ENCODE measurements at places on chromosomes 7 and 10.

- DNase-seq: peak; percentile 33
Observed at GRCh38 chr7:42198974-42199668, 37.9 kb downstream of the GLI3 start.

GRCh38 chr10:97335188-97335619 is 675 bp upstream of the FRAT2 start:
- no peak for DNase-seq

DNA sequence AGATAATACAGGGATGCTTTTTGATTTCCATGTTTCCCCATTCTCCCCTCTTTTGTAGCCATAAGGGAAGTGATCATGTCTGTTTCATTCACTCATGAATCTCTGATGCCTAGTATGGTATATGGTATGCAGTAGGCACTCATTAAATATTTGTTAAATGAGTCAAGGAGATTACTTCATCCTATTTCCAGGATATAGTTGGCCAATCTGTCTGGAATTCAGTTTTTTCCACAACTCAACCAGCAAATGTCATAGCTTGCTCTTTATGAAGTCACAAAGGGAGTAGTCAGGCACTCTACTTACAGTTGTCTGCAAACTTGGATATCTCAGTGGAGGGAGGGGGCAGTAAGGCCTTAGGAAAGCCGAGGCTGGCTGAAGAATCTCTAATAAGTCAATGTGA is 853.6 kb downstream of the LRMDA start:
- no peak for DNase-seq

DNA sequence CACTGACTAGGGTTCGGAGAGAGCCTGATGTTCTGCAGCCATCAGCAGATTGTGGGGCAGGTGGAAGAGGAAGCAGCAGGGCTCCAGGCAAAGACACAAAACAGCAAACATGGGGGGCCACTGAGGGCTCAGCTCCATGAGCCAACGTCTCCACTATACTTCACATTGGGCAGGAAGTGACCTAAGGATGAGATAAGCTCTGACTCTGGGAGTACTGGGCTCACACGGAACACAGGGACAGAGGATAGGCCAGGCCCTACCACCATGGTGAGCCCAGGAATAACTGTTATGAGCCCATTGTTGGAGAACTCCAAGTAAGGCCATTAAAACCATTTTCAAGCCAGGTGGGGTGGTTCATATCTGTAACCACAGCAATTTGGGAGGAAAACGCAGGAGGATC is 14.9 kb upstream of the MRPS24 start:
- no peak for DNase-seq

GRCh38 chr7:108456845-108457540 is 757 bp upstream of the NRCAM start:
- DNase-seq: no peak

DNA sequence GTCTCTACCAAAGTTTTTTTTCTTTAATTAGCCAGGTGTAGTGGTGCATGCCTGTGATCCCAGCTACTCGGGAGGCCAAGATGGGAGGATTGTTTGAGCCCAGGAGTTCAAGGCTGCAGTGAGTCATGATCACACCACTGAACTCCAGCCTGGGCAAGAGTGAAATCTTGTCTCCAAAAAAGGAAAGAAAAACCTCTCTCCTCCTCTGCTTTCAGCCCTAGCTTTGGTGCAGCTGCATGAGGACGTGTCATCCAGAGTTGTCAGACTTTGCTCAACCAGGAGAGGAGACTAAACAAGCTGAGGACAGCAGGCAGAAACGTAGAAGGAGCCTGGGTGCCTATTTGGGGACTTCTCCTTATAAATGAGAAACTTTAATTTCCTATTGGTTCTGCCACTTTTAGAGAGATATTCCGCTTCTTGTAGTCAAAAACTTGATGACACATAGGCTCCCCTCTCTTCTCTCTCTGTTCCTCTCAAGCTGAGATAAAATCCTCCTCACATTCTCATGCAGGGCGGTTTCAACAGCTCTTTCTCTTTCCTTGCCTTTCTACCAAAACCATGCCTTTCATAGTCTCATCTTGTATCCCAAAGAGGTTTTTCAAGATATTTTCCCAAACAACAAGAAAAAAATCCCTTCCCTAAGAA is 205.4 kb downstream of the ARHGAP12 start:
- no peak for DNase-seq

DNA sequence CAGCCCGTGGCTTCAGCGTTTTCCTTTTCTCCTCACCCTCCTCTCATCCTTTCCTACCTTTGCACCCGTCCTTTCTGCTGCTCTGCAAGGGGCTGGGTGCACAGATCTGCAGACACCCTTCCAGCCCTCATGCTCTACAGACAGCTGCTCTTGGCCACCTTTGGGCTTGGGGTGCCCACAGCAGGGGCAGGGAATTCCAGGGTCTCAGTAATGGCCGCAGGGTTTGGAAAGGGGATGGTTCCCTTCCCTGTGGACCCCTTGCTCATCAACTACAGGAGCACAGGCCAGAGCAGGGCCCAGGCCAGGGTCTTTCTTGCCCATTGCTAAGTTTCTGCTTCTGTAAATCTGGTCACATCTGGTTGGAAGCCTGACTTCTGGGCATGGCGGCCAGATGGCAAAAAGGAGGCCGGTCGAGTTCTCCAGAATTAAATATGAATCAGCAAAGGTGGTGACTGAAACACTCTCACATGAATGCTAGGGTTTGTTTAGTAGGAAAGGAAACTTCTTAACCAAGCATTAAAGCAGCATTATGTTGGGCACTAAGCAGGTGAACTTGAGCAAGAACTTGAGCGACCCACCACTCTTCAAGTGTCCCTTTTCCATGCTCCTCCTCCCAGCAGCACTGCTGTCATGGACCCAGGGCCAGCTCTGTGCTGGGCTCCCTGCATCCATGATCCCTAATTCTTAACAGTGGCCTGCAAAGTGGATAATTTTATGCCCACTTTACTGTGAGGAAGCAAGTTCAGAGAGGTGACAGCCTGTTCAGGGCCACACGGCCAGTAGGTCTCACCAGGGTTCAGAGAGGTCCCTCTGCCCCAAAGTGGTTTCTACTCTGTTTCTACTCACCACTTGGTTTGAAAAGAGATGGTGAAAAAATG is 1.5 kb downstream of the ECHDC3 start:
- no peak for DNase-seq

DNA sequence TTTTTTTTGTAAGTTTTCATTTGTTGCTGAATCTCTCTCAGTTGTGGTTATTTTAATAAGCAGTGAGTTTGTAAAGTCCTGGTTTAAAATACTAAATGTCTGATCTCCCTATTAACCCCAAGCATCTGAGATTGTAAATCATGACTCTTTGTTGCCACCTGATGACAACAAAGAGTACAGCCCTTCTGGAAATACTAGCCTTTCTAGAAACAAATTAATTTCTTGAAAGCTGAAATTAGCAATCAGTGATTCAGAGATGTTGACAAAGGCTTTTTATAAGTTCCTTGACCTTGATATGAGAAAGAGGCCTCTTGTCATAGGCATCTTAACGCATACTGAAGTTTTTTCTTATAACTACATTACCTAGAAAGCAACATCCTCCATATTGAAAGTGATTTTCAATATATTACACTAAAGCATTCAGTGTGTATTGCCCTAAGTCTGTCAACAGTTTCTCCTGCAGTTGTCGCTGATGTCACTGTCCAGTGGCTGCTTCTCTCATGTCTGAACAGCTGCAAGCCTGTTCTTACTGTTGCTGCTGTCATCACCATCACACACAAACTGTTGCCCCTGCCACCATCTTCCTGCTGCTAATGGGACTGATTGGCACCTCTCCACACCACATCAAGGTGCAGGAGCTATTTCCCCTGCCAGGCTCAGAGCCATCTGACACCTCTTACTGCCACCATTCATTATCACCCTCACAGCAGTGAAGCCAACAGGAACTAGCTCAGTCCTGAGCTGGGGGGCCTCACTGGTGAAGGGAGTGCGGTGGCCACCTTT is 95.1 kb upstream of the LRGUK start:
- no peak for DNase-seq

- DNase-seq: no peak
Observed at GRCh38 chr10:49275896-49276295, 23.1 kb upstream of the C10orf71 start.

GRCh38 chr10:64528294-64529002 is 1007.2 kb downstream of the REEP3 start:
- no peak for DNase-seq

GRCh38 chr10:119452396-119452795 is 90.1 kb downstream of the RGS10 start:
- DNase-seq: no peak

DNA sequence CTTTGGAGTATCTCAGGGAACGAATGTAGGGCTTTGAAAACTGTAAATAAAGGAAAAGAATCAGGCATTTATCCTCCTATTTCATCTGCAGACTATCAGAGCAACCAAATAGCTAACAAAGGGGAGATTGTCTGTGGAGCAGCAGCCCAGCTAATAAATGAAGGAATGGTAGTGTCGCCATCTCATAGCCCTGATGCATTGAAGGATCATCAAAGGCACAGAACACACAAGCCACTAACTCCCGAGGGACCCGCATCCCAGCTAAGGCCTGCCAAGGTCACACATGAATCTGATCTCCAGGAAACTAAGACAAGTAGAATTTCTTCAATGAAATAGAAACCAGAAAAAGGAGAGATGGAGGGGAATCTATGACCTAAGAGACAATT is 38.2 kb downstream of the CALML5 start:
- DNase-seq: no peak

GRCh38 chr10:121525251-121526134 is 72.8 kb downstream of the FGFR2 start:
- no peak for DNase-seq

DNA sequence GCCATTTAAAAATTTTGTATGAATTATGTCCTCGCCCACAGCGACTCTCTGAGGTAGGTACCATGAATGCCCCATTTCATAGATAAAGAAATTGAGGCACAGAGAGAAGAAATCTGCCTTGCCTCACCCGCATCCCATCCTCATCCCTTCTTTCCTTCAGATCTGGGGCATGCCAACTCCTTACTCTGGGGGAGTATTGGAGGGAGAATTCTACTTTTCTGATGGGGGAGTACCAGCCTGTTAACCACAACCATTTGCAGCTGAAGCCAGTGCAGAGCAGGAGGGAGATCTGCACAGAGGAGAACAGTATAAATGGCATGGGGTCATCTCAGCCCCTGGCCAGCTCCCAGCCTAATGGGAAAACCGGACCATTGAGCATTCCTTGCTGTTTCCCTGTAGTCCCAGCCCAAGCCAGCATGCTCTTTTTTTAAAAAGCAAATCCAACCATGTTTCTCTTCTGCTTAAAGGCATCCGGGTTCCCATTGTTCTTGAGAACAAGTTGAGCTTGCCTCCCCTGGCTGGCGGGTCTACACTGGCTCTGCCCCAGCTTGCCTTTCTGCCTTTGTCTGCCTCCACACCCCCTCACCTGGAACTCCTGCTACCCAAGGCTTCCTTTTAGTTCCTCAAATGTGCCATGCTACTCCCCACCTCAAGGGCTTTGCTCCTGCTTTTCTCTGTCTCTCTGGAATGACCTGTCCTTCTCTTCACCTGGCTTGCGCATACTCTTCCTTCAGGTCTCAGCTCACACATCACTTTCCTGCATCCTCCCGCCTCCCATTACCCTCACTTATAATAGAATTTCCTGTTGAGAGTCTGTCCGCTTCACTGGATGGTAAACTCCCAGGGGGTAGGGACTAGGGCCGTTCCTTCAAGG is 8.8 kb upstream of the ZNF503 start:
- no peak for DNase-seq

DNA sequence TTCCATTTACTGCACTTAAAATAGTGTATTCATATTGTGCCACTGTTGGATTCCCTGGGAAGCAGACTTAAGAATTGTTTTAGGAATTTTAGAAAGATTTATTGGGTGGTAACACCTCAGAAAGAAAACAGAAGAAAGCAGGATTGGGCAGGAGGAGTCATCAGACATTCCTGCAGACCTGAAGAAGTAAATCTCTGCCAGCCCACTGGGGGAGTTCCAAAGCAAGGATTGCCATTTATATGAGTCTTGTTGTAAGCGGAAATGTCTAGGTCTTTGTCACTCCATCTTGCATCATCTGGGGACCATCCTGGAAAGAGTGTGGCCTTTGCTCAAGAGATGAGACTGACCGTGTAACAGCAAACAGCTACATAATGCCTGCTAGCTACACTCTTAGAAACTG is 947.6 kb upstream of the POT1 start:
- DNase-seq: no peak

- DNase-seq: no peak
Observed at GRCh38 chr7:20019757-20020432, 197.3 kb downstream of the MACC1 start.

DNA sequence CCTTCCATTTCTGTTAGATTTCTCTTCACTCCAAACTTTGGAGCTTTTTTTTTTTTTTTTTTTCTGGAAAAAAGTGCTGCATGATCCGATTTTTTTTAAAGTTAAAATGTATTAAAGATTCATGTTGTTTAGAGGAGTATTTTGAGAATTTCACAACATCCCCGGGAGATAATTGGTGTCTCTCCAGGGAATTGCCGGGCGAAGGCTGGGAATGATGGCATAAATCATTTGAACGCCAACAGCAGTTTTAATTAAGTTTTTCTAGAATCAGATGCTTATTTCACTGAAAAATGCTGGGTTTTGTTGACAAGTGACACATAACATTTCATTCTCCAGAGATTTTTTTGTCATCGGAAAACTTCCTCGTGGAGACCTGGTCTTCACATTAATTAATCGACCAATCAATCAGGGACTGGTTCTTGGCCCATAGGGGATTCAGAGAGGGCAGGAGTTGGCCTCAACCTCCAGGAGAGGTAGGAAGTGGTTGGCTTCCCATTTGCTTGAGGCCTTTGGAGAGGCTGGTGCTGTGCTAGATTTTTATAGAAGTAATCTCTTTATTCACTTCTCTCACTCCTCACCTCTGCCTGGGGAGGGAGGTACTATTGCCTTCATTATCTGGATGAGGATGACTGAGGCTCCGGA is 439.4 kb downstream of the TYW1 start:
- no peak for DNase-seq

DNA sequence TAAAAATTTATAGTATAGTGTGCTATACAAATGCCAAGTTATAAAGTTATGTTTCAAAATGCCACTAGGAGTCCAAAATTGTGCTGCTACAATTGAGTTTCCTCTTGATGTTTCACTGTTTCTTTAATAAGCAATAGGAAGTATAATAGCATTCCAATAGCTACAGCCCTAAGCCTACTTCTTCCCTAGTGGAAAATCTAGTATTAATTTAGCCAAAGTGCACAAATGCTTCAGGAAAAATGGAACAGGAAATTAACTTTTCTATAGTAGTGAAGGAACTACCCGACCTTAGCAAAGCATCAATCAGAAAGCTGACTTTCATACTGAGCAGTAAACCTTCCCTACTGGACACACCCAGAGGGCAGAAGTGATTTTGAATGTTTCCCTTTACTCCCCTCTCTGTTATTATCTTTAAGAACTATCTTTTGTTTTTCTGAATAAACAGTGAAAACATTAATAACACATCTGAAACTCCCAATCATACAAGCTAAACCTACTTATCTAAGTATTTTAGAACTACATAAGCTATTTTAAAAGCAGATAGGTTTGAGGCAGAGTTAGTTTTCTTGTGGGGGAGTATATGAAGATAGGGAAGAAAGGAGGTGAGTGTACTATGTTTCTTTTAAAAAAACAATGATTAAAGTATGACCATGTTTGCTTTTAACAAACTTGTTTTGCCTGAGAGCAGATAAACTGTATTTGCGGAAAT is 13.7 kb downstream of the CPED1 start:
- no peak for DNase-seq

- DNase-seq: no peak
Observed at GRCh38 chr10:20454331-20454730, 442.8 kb downstream of the NEBL start.

- no peak for DNase-seq
Observed at GRCh38 chr10:102837230-102837721, at the start of gene CYP17A1. Gene CYP17A1, minus strand, starts transcription at chr10:102837413. Its CDS starts 52 bp downstream, at chr10:102837361.

GRCh38 chr10:30079408-30079807 is 20.0 kb upstream of the JCAD start:
- DNase-seq: no peak

- no peak for DNase-seq
Observed at GRCh38 chr10:78909221-78909620, 159.5 kb upstream of the ZMIZ1 start.
